T-helper 1 cell (primary cell): ENCODE measurements at places on chromosomes 3 and 15.

GRCh38 chr15:94673801-94674200 is 442.4 kb downstream of the MCTP2 start:
- no peak for DNase-seq

GRCh38 chr3:159263750-159264553 is 462.1 kb downstream of the MFSD1 start:
- DNase-seq = no peak

DNA sequence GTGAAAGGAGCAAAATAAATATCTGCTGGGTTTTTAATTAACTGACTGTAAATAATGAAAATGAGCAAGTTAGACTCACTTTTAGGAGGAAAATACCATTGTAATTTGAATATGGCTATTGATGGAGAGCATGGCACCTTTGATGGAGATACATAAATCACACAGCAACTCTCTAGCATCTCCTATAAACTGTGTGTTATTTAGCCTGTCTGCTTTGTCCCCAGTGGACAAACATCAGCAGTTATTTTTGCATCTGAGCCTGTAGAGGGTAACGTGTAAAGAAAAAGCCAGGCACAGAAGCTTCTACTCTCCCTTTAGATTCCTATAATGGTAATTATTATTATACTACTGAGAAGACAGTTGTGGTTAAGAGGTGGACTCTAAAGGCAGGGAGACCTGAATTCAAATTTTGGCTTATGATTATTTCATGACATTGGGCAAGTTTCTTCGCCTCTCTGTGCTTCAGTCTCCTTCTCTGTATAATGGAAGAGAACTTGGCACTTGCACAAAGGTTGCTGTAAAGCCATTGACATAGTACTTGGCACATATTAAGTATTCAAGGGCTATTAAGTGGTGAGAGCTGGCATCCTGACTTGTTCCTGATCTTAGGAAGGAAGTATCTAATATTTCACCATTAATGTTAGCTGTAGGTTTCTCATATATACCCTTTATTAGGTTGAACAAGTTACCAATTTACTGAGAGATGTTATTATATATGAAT is 289.5 kb upstream of the TRIM42 start:
- DNase-seq = no peak

- DNase-seq = no peak
These were observed 101.7 kb downstream of the IGSF11 start for GRCh38 chr3:118932822-118933558.

- peak; percentile 43 for DNase-seq
These were observed 7.1 kb downstream of the EIF4E3 start for GRCh38 chr3:71718072-71718471.

GRCh38 chr15:38545179-38545578 is 19.4 kb downstream of the RASGRP1 start:
- DNase-seq = no peak

DNA sequence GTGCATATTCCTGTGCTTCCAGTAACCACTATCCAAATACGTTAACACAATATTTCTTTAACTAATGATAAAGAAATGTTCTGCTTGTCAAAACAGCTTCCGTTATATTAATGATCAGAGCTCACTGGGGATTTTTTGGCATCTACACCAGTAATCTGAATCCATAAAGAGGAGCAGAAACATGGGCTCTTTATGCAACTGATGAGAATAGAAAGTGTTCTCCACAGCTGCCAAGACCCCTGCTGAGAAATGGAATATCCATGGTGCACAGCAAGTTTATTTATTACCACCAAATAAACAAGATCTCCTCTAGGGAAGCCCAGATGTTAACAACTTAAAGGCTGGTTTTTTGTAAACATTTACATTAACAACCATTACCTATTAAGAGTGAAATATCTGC is 54.5 kb downstream of the ALDH1A2 start:
- DNase-seq = no peak

- DNase-seq = no peak
These were observed 61.3 kb upstream of the RAB6B start for GRCh38 chr3:133956982-133957381.

GRCh38 chr15:58139276-58139988 is 1.3 kb downstream of the AQP9 start:
- DNase-seq = no peak

- no peak for DNase-seq
These were observed 514 bp upstream of the FAM174B start for GRCh38 chr15:92656089-92656488.

GRCh38 chr3:115660646-115661337 is 37.5 kb downstream of the GAP43 start:
- DNase-seq = no peak

GRCh38 chr3:23663246-23663645 is 142.5 kb upstream of the UBE2E1 start:
- no peak for DNase-seq

GRCh38 chr15:48332642-48333034 is 1.4 kb downstream of the DUT start:
- DNase-seq = no peak

- no peak for DNase-seq
These were observed 8.0 kb upstream of the PXK start for GRCh38 chr3:58324391-58325390.

DNA sequence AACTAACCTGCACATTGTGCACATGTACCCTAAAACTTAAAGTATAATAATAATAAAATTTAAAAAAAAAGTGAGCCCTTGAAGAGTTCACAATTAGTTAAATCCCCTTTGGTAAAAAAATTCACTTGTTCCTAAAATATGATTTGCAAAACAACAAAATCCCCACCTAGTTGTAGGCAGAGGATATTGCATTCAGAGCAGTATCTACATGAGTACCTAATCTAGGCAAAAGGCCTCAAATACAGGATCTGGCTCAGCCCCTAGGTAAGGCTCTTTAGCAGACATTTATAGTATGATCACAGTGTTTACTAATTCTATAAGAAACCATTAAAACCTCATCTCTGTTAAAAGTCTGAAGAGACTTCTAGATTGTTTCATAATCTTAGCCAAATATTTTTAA is 89.3 kb upstream of the CCDC80 start:
- DNase-seq = no peak

GRCh38 chr3:64238971-64239667 is 13.9 kb upstream of the PRICKLE2 start:
- DNase-seq = no peak

- no peak for DNase-seq
These were observed 219.0 kb upstream of the PROK2 start for GRCh38 chr3:72003936-72004335.

DNA sequence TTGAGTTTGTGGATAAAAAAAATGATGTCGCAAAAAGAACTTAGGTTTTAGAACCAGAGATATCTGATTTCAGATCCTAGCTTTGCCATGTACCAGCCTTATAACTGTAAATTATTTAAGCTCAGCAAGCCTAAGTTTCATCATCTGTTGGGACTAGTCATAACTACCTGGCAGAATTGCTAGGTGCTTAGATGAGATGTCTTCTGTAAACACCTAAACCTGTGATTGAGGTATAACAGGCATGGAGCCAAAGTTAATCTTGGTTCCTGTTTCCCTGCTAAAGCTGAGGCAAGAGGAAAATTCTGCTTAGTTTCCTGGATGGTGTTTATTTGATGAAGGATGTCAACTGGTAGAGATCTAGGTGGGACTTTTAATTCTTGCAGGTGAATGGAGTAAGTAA is 331.3 kb upstream of the RBMS3 start:
- DNase-seq = no peak

DNA sequence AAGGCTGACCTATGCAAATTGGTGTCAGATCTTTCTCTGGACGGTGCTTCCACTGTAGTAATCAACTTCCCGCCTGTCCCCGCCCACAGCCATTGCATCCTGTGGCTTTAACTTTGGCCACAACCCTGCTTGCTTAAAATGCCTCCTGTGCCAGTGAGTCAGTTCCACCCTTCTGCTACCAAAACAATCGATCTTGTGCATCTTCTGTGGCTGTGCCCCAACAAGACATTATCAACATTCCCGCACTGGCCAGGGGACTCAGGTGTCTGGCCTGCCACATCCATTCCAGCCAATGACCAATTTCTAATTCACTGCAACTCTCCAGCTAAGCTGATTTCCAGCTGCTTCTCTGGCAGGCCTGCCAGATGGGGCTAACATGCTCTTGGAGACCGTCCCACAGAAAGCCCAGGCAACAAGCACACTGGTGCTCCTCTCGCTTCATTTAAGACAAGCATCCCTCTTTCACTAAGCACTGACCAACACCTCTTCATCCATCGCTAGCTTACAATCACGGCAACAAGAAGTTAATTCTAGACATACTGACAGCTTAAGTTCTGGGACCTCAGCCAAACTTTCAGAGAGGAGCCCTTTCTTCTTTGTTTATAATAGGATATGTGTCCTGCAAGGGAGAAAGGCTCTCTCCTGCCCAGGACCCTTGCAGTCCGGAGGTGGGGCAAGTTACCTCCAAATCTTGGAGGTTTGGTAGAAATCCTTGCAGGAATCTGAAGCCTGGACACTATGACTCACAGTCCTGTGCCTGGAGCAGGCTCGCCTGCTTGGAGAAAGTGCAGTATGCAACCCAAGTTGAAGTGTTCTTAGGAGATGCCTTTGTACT is 6.7 kb downstream of the CA12 start:
- DNase-seq = no peak

- DNase-seq = no peak
These were observed 43.3 kb downstream of the ZNF609 start for GRCh38 chr15:64503640-64504039.

- DNase-seq = no peak
These were observed 77.6 kb downstream of the CMSS1 start for GRCh38 chr3:99895131-99895696.

DNA sequence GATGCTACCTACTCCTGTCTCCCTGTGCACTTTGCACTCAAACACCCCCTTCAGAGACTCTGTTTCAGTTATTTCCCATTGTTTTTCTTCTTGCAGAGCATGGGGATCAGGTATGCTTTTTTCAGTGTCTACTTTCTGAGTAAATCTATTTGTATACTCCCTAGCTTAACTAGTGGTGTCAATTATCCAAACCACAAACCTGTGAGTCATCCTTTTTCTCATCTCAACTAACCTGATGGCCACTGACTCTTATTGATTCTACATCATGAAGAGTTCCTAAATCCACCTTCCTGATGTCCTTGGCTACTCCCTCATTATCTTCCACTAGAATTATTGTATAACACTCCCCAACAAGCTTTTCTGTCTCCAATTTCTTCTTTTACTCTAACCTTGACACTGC is 68.0 kb downstream of the DIPK2A start:
- no peak for DNase-seq

GRCh38 chr15:74394090-74394846 is 26.8 kb upstream of the CYP11A1 start:
- DNase-seq = no peak

GRCh38 chr3:52836986-52837385 is 2.2 kb upstream of the MUSTN1 start:
- DNase-seq = no peak
